Stromal cell of bone marrow (primary cell): ENCODE measurements at places on chromosomes 1 and 21.
A peak's percentile ranks its signal among the peaks of the same experiment; 100 is the strongest.

DNA sequence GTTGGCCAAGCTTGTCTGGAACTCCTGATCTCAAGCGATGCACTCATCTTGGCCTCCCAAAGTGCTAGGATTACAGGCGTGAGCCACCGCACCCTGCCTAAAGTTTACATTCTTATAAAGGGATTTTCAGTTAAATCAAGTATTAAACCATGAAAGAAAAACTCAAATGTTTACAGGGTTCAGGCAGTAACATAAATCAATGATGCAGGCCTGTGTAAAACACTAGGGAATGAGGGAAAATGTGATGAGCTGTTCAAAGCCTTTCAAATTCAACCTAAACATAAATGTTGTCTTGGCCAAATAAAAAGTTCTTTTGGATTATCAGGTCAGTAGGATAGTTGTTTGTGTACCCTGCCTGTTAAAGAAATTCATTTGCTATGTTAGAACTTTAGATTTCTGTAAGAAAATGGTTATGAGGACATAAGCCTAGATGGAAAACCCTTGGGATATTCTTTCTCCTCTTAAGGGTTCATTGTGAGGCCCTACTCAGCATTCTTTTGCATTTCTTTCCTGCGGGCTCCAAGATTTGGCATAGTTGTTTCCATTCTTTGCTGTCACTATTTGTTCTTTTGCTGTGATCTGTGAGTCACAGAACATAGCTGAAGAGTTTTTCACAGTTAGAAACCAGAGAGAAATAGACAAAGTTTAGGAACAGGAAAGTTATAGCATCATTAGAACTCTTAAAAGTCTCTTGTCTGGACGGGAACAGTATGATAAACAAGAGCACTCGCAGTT, 8.9 kb upstream of the ZRANB2 start:
- peak; percentile 50 for DNase-seq

DNA sequence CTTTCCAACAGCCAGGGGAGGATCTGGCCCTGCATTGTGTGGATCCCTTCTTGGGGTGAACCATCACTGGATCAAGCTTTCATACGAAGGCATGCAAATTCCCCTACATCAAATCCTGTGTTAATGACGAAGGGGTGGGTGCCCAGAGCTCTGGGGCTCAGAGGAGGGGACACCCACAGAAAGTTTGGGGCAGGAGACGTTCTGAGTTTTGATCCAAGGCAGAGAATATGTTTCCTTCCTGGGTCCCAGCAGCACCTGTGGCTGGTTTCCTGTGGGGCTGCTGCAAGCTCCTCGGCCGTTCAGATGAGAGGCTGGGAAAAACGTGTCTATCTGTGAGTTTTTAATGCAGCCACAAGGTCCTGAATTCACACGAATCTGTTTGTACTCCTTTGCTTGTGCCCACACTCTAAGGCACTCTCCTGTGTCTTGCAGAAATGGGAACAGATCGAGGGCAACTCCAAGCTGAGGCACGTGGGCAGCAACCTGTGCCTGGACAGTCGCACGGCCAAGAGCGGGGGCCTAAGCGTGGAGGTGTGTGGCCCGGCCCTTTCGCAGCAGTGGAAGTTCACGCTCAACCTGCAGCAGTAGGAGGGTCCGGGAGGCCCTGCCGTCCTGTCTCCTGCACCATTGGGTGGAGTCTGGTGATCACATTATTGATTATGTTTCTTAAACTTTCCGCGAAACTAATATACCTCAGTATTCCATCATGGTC, 147.1 kb downstream of the PGBD5 start:
- no peak for DNase-seq

GRCh38 chr1:209544098-209544497, 39.4 kb upstream of the CAMK1G start:
- DNase-seq, result no peak

GRCh38 chr1:200681231-200681630, 11.5 kb upstream of the DDX59 start:
- no peak for DNase-seq

DNA sequence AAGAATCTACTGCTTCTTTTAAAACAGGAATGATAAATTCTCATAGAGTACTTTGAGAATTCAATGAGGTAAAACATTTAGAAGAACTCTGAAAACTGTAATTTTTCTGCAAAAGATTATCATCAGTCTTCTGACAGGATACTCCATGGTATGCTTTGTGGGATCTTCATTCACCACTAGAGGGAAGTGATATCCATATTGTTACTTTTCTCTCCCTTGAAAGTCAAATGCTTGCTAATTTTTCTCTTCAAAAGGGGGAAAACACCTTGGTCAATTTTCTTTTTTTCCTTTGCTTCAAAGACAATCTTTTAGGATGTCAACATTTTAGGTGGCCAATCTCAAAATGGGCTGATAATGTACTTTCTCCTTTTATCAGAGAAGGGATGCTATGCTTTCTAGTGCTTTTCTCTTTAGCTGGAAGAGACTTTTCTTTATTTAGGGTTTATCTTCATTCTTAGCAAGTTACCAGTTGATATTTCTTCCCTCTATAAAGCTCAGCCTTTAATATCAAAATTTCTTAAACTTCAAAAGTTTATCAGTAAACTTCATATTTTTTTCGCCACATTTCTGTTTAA, 95.5 kb downstream of the NEGR1 start:
- no peak for DNase-seq

DNA sequence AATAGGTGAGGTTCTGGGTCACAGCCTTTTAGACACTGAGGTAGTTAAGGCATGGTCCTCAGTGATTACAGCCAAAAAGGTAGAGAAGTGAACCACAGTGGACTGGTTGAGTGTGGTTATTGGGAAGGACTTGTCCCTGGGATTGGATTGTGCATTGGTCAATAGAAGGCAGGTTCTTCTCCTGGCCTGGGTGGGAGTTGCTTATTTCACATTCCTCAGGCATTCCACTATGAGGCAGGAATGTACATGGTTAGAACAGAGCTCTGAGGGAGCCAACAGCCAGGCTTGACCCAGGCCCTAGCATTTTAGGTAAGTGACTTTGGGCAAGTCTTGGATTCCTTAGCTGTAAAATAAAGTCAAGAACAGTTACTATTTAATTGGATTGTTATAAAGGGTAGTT, 97.9 kb upstream of the MARK1 start:
- no peak for DNase-seq

- peak; percentile 49 for DNase-seq
These were observed 8.6 kb upstream of the RAB29 start for GRCh38 chr1:205783904-205784303.

DNA sequence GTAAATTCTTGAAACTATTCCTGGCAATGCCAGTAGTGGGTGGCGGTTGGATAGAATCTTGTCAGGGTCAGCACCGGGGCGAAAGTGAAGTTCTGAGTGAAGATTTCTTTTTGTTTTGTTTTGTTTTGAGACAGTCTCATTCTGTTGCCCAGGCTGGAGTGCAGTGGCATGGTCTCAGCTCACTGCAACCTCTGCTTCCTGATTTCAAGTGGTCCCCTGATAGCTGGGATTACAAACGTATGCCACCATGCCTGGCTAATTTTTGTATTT, 33.3 kb downstream of the PCNT start:
- DNase-seq, result no peak
